ENCODE measurements at places on chromosomes 7 and 10. TPM values are rescaled to one million over a fixed set of nuclear protein-coding genes. Genes with fewer than 3 reads are reported as not detected.

DNA sequence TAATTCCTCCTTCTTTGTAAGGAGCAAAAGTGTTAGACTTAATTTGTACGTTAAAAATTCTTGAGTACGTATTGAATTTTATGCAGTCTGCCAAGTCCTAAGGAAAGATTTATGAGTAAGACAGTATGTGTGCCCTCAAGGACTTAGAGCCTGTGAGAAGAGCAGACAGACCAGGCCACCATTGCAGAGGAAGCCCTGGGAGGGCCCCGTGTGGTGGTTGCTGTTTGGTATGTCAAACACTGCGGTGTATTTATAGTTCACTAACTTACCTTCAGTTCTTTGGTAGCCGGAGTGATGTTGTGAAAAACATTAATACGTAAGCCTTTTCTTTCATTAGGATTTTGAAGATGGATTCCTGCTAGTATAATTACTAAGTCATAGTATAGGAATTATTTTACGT is 82.9 kb downstream of the GALNT11 start:
- DNase-seq: peak; percentile 6

Gene UTF1
- total RNA-seq: not detected

DNA sequence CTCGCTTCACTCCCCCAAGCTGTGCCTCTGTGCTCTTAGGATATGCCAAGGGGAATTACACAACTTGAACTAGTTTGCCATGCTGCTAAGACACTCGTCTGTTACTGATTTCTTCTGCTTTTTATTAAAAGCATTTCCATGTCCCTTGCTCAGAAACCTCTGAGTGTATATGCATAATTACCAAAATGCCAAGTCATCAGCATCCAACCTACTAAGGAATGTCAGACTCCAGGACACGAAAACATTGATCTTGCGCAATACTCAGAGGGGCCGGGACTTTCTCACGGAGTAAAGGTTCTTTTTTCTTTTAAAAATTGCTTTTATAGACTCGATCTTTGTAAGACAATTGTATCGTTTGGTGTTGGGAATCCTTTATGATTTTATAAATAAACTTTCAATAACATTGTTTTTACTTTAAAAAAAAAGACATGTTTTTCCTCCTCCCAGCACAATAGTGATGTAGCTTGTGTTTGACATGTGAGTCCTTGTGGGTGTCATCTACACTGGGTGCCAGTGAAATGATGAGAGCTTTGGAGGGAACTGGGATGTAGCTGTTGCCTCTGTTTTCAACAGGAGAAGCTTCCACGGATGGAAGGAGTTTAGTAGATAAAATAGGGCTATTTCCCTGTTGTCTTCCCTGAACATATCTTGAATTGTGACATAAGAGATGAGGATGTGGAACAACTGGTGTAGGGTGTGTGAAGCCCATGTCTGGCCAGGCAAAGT is 43.6 kb downstream of the CNNM1 start:
- DNase-seq: peak; percentile 77

Gene HACD1
- total RNA-seq: 37.5 TPM

DNA sequence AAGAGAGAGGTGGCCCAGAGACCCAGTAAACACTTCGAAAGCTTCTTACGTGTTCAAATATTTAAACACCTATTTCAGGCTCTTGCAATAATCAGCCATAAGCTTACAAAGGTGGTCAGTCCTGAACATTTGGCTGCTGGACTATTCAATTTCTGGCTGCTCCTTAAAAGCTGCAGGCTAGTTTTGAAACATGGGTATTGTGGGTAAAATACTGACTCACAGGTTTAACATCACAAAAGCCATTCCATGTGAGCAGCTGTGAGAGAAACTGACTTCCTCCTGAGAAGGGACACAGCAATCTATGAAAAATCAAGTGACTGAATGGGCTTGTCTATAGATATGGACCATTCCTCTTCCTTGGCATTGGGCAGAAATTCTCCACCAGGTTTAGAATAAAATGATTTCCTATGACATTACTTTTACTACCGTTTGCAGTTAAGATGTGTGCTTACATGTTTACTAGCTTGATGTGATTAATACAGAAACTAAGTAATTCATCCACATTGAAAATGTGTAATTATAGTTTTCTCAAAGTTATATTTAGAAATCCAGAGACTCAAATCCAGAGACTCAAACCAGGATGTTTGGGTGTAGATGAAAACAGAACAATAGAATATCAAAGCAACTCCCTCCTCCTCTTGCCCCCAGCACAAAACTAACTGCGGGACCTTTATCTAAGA is 252.3 kb downstream of the GATA3 start:
- peak; percentile 69 for DNase-seq

GRCh38 chr10:53808677-53809372 is 992.2 kb downstream of the PCDH15 start:
- DNase-seq: no peak

Gene DHTKD1
- 20.2 TPM for total RNA-seq

DNA sequence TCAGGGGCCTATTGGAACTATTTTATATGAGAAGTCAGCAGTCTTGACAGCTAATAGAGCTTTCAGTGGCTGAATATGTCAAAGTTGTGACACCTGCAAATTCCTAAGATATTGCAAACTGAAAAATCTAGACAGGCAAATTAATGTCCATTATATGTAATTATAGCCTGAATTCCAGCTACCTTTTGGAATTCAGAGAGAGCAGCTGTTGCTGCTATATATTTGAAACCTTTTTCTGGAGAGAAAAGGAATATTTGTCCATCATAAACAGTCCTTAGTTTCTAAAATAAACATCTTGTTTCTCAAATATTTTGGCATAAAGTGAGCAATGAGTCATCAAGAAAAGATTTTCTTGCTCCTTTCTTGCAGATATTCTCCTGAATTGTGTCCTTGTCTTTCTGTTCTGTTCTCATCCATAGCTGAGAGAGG is 408.9 kb upstream of the SEMA3D start:
- peak; percentile 1 for DNase-seq

DNA sequence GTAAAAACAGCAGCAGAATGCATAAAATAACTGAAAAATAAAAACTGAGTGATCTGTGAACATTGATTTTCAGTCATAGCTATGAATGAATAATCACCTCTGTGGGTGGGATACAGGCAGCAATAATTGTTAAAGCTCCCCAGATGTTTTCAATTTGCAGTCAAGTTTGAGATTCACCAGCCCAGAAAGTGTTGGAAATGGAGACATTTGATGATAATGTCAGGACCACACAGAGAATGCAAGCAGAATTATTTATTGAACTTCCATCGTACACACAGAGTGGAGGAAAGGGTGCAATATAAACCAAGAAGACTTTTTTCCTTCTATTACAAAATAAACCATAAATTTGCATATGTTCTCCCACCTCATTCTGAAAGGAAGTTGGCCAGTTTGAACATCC is 601.7 kb downstream of the ANKRD7 start:
- no peak for DNase-seq

Gene AQP1
- 0.62 TPM for total RNA-seq

DNA sequence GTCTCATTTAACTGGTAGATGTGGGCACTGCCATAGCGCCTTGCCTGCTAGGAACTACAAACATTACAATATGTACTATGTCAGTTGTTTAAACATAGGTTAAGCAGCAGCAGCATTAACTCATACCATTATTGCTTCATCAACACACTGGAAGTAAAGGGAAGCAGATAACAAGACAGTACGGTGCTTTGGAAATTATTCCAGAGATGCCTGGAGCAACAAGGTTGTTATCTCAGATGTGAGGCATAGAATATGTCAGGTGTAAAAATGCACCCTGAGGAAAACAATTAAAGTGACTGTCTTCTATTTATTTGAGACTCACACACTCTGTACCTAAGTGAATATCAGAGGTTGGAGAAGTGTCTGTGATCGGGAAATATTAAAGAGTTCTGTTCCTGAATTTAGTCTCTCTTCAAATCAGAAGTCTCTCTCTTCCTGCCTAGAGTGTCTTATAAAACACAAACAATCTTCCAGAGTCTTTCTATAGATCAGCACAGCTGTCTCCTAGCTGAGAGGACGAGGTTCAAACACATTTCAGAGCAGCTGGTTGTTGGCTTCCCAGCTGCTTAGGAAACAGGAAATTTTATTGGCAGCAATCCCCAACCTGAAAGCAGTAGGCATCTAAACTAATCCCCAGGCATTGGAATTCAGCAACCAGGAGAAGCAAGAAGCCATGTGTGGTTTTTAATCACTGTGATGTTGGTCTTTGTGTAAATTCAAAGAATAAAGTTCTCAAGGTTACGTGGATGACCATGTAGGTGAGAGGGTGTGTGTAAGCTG is 994.4 kb upstream of the LRRTM3 start:
- DNase-seq: no peak

Gene SPDYE5
- not detected for total RNA-seq

- peak; percentile 94 for DNase-seq
Observed at GRCh38 chr10:76082956-76083355, 651.5 kb downstream of the LRMDA start.

DNA sequence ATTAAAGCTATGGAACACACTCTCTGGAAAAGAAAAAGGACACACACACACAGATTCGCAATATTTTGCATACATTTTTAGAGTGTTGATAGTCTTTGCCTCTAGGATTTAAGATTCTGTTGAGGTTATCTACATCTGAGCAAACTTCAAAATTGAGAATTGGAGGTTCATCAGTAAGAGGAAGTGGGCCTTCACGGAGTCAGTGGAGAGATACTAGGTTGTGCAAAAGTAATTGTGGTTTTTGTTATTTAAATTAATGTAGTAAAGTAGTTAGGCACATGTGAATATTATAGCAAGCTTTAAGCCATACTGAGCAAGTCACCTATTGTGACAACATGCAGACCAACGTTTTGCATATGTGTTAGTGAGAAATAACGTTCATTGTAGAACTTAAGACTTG is 19.8 kb upstream of the NXPH1 start:
- DNase-seq: no peak

Gene PSMG3
- total RNA-seq: 86.5 TPM

GRCh38 chr7:98913612-98914011 is 35.3 kb downstream of the TRRAP start:
- DNase-seq: peak; percentile 9
